Naive B cell (primary cell): ENCODE measurements at places on chromosomes 3 and 15. TPM values are rescaled to one million over a fixed set of nuclear protein-coding genes. Genes with fewer than 3 reads are reported as not detected.

TMC3 gene
- not detected for polyA plus RNA-seq

CLDN1 gene
- polyA plus RNA-seq: not detected

GOLGA8T gene
- not detected for polyA plus RNA-seq

DVL3 gene
- polyA plus RNA-seq: 8.6 TPM

DNA sequence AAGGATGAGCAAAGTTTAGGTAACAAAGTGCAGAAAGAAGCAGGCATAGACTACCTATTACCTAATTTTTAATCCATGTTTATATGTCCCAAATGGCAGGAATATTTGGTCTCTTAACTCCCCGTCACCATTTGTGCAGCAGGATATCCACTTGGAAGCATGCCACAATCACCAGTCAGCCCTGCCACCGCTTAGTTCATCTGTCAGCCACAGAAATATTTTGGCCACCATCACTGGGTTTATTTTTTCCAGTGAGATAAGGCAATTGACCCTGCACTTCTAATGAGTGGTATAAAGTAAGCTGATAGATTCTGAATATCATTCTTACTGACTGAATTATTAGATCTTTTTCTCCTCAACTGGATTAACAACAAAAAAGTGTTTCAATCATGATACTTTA is 152.9 kb upstream of the SOX2 start:
- no peaks in the 10 kb centered on the region for H3K4me1 ChIP-seq
- H3K36me3 ChIP-seq: no peaks in the 10 kb centered on the region
- DNase-seq: no peak
- no peak overlapping the region for H3K27ac ChIP-seq

- peaks cover 22% of the 10 kb centered on the region for H3K36me3 ChIP-seq
- no peak for DNase-seq
- H3K27me3 ChIP-seq: no peaks in the 10 kb centered on the region
- no peak overlapping the region for H3K27ac ChIP-seq
- no peak overlapping the region for H3K4me3 ChIP-seq
- peaks cover 7% of the 10 kb centered on the region for H3K4me1 ChIP-seq
Observed at GRCh38 chr15:89130201-89130600, 41.9 kb downstream of the ABHD2 start.

GRCh38 chr15:71312194-71312708 is 197.0 kb downstream of the THSD4 start:
- H3K4me3 ChIP-seq: no peak overlapping the region
- no peaks in the 10 kb centered on the region for H3K36me3 ChIP-seq
- no peaks in the 10 kb centered on the region for H3K4me1 ChIP-seq
- DNase-seq: no peak
- peaks cover 5% of the 10 kb centered on the region for H3K27me3 ChIP-seq

GRCh38 chr15:32899126-32899596 is 181.4 kb downstream of the GREM1 start:
- H3K36me3 ChIP-seq: peaks cover 6% of the 10 kb centered on the region
- H3K27ac ChIP-seq: no peak overlapping the region
- H3K4me1 ChIP-seq: peaks cover 31% of the 10 kb centered on the region
- peak; percentile 57 for DNase-seq
- H3K27me3 ChIP-seq: peaks cover 7% of the 10 kb centered on the region

DNA sequence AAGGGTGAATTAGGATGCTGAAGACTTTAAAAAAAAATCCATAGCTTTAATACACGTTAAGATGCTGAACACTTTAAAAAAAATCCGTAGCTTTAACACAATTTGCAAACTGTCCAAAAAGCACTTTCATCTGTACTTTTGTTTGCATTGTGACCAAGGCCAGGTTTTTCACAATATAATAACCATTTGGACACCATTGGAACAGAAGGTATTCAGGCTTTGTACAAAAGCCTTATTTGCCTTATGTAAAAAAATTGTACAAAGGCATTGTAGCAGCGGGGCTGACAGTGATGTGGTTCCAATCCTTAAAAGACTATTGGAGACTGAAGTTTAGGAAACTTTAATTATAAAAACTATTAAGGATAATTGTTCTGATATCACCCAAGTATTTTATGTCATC is 15.2 kb upstream of the ICE2 start:
- H3K36me3 ChIP-seq: no peaks in the 10 kb centered on the region
- H3K27ac ChIP-seq: no peak overlapping the region
- no peaks in the 10 kb centered on the region for H3K27me3 ChIP-seq
- DNase-seq: no peak

- DNase-seq: no peak
- H3K4me1 ChIP-seq: no peaks in the 10 kb centered on the region
- peaks cover 7% of the 10 kb centered on the region for H3K36me3 ChIP-seq
- no peak overlapping the region for H3K27ac ChIP-seq
- H3K4me3 ChIP-seq: no peak overlapping the region
Observed at GRCh38 chr15:69206079-69206478, 45.6 kb downstream of the GLCE start.

DNA sequence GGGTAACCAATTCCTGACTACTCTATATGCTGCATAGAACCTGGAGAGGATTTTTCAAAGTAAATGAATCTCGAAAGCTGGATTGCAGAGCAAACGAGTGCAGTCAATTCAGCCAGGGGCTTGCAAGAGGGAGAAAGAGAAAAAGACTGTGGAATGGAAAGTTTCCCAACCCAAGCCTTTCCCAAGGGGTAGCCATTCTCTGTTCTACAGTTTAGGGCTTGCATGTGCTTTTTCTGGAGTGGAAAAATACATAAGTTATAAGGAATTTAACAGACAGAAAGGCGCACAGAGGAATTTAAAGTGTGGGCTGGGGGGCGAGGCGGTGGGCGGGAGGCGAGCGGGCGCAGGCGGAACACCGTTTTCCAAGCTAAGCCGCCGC is 511 bp upstream of the RARB start:
- DNase-seq: no peak
- no peaks in the 10 kb centered on the region for H3K4me1 ChIP-seq
- no peak overlapping the region for H3K27ac ChIP-seq
- peak overlapping the region; percentile 41 for H3K4me3 ChIP-seq
- peaks cover 50% of the 10 kb centered on the region for H3K27me3 ChIP-seq
